ENCODE measurements at places on chromosomes 2 and 18.

DNA sequence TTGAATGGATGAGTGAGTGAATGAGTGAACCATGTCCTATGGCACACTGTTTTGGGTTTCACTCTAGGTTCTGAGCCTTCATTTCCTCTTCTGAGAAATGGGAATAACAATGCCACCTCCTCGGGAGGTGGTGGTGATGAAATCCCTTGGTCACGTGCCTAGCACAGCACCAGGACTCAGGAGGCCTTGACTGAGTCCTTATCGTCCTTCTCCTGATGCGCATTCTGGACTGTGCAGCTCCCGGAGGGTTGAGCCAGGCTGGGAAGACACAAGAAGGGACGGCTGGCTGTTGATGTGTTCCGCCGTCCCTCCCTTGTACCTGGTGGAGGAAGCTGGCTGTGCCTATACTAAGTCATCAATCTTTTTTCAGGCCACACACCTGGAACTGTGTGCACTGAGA, 437.3 kb downstream of the ZNF521 start:
- DNase-seq: no peak

- no peak for DNase-seq
Measured at GRCh38 chr18:22167471-22168241, 1.7 kb upstream of the GATA6 start.

GRCh38 chr2:53253244-53253643, 514.4 kb upstream of the CHAC2 start:
- DNase-seq: no peak

GRCh38 chr2:2577407-2577831, 246.3 kb upstream of the MYT1L start:
- no peak for DNase-seq

GRCh38 chr2:98793897-98794830, 63.2 kb upstream of the MGAT4A start:
- DNase-seq: no peak

DNA sequence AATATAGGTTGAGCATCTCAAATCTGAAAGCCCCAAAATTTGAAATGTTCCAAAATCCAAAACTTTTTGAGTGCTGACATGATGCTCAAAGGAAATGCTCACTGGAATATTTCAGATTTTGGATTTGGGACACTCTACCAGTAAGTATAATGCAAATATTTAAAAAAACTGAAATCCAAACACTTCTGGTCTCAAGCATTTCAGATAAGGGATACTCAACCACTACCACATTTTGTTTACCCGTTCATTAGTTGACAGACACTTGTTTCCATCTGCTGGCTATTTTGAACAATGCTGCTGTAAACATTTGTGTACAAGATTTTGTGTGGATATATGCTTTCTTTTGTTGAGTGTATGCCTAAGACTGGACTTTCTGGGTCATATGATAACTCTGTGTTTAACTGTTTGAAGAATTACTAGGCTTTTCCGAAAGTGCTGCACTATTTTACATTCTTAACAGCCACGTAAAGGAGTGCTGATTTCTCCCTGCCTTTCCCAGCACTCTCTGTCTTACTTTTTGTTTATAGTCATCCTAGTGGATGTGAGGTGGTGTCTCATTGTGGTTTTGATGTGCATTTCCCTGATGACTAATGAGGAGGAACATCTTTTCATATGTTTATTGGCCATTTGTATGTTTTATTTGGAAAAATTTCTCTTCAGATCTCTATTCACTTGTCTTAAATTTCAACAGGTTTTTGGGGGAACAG, 19.5 kb upstream of the DCDC2C start:
- no peak for DNase-seq
